ENCODE measurements at places on chromosomes 11 and 22. TPM values are rescaled to one million over a fixed set of nuclear protein-coding genes. Genes with fewer than 3 reads are reported as not detected.
A peak's percentile ranks its signal among the peaks of the same experiment; 100 is the strongest.

DERL3 gene
- 1.3 TPM for total RNA-seq

MPPED1 gene
- total RNA-seq = not detected

ART1 gene
- not detected for total RNA-seq

GRCh38 chr22:29093501-29094300, 20.9 kb downstream of the KREMEN1 start:
- DNase-seq = no peak

DNA sequence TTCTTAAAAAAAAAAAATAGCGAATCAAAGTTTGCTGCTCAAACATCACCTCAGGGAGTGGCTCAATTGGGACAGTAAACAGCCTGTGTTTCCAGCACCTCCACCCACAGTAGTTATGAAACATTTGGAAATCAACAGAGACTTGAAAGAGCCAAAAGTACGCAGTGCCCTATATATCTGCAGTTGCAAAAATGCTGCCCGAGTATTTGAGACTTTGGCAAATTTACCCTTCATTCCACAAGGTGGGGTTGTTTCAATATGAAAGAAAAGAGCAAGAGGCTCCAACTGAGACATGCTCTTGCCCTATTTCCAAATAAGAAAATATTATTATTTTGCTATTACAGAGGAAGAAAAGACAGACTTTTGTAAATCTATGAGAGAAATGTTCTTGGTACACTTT, 851.1 kb upstream of the RAG2 start:
- DNase-seq = no peak

DNA sequence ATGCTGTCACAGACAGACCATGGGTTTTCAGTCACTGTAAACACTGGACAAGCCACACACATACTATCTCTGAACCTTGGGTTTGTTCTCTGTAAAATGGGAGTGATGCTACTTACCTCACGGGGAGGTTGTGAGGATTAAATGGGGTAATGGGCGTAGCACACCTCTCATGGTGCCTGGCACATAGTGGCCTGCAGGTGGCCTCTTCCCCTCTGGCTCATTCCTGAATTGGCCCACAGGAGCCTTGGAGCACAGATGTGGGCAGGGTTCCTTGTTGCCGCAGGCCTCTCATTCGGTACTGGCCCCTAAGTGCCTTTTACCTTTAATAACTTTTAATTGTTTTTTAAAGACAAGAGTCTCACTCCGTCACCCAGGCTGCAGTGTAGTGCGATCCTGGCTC, 11.7 kb downstream of the MICAL2 start:
- peak; percentile 55 for DNase-seq

DNA sequence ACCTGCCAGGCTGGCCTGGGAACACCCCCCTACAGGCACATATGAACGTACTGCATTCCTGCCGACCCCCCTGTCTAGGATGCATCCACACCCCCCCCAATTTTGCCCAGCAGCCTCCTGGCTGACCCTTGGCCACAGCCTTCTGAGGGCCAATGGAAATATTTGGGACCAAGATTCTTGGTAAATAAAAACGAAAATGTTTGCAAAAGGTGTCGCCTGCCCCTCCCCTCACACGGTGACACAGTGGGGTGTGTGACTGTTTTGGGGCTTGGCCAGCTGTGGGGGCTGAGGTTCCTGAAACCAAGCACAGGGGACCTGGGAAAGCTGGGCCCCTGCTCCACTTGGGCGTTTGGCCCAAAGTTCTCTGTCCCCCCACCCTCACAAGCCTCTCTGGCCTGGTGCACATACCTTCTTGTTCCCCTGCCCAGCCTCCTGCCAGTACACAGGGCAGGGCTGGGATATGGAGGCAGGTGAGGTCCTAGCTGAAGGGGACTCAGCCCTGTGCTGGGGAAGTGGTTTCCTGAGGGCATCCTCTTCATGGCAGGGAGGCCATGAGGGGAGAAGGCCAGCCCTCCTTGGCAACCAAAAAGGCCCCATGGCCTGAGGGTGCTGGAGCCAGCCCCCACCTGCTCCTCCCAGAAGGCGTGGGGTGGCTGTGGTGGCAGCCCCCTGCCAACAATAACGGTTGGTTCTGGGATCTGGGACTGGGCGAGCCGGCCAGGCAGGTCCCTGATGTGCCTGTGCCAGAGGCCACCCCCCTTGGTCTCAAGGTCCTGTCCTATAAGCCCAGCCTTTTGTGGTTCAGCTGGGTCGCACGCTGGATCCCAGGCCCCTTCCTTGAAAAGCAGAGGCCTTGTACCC, 2.1 kb upstream of the CRACR2B start:
- DNase-seq = no peak

DNA sequence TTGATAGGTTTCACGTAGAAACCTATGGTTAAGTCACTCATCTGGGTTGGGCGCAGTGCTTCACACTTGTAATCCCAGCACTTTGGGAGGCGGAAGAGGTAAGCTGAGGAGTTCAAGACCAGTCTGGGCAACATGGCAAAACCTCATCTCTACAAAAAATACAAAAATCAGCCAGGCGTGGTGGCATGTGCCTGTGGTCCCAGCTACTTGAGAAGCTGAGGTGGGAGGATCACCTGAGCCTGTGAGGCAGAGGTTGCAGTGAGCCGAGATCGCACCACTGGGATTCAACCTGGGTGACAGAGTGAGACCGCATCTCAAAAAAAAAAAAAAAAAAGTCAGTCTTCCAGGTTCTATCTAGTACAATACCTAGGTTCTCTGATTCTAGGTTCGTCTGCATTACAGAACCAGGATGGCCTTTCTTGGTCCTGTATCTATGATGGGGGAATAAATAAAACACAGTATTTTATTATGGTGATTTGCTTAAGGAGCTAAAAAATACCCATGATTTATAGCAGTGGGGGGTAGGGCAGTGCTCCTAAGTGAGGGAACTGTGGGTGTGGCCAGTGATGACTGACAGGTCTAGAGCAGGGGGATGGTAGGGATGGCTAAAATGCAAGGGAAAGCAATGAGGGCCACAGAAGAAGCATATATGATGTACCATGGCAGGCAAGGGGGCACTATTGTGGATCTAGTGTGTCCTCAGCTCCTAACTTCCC, 65.5 kb upstream of the NUP160 start:
- DNase-seq = no peak

TBX1 gene
- total RNA-seq = 69.6 TPM

GRCh38 chr11:126216526-126217305, 5.1 kb downstream of the FAM118B start:
- DNase-seq = no peak

DNA sequence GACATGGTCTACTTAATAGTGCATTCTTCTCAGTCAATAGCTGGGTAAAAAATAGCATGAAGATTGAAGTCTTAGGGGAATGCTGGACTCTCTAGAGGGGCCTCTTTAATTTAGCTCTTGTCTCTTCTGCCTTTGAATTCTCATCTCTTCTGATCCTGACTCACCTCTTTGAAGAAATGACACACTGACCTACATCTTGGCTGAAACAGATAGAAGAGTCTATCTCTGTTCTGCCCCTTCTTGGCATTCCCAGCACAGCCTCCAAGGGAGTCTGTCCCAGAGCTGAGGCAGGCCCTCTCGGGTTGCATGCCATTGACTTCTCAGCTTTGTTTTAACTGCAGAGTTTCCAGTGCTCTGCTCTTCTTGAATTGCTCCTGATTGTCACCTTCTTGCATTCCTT, 55.7 kb downstream of the PTPRJ start:
- DNase-seq = no peak

DNA sequence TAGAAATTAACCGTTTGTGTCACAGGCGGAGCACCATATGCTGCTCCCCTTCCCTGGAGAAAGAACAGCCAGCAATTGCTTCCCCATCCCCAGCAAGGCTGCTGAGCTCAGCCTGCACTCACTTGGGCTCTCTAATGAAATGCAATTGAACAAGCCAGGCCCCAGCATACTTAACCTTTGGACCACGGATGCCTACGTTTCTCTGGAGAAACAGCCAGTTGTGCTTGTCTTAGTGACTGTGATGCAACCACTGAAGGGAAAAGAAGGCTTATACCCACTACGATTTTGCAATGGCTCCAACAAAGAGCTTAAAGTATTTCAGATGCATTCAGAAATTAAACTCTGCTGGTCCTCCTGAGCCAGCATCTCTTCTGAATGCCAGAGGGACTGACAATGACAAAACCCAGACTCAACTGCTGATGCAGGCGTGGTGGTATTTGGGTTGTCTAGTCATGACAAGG, 51.3 kb upstream of the SESN3 start:
- no peak for DNase-seq

GRCh38 chr11:134843020-134843419, 431.0 kb upstream of the B3GAT1 start:
- no peak for DNase-seq

SHANK2 gene
- total RNA-seq = 0.37 TPM

DNA sequence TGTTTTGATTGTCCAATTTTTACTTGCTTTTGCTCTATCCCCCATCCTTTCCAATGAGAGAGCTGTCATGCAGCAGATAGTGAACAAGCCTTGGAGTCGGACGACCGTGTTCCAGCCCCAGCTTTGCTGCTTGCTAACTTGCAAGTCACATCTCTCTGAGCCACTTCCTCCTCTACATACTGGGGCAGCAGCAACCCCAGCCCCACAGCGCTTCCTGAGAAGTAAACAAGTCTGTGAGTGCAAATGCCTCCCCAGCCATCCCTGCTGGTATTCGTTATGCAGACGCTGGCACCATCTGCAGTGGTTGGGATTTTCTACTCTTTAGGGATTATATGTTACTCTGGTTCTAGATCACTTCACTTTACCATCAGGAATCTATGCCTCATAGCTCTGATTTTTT, 35.0 kb downstream of the TPBGL start:
- DNase-seq = peak; percentile 90

OR51E2 gene
- not detected for total RNA-seq

NRGN gene
- 1.3 TPM for total RNA-seq

DNA sequence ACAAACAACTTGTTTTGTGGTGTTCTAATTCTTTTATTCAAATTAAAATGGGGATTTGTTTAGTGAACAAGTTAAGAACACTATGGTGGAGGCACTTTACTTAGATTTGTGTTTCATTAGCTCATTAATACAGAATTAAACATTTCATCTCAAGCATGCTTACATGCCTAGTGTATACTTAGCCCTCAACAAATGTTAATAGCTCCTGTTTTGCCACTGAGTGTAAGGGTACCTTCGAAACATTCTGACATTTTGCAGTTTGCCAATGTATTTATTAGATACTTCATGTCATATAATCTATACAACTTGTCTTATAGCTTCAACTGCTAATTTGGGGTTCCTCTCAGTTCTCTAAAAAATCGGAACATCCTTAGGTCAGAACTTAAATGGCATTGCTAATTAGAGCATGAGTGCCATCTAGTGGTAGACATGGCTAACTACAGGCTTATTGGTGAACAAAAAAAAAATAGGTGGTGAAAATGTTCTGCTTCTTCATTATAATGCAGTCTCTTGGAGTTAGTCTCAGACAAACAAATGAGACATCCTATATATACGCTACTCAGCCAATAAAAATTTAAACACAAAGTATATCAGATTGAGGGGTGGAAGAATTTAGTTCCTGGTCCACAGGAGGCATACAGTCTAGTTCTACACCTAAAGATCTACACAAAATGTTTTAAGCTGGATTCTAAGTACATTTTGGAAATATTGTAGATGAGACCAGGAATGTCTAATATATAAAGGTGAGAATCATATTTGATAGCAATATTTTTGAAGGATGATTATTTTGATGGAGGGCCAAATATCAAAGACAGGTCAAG, 4.9 kb upstream of the CNTN5 start:
- peak; percentile 60 for DNase-seq

GRCh38 chr11:1200611-1201191, 22.2 kb upstream of the MUC5B start:
- DNase-seq = no peak

DNA sequence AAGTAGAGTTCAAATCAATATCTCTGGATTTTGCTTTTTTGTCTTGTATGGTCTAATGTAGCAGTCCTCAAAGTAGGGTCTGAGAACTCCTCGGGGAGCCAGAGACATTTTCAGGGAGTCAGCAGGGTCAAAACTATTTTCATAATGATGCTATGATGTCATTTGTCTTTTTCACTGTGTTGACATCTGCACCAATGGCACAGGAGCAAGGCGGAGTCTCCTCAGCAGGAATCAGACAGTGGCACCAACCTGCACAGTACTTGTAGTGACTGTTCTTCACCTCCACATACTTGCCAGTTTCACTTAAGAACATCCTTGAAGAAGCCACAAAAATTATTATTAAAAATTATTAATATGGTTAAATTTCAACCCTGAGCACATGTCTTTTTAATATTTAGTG, 14.9 kb upstream of the FXYD6 start:
- no peak for DNase-seq

MS4A8 gene
- total RNA-seq = not detected

- DNase-seq = peak; percentile 71
Measured at GRCh38 chr11:57276971-57277675, 40.1 kb upstream of the APLNR start.

DNA sequence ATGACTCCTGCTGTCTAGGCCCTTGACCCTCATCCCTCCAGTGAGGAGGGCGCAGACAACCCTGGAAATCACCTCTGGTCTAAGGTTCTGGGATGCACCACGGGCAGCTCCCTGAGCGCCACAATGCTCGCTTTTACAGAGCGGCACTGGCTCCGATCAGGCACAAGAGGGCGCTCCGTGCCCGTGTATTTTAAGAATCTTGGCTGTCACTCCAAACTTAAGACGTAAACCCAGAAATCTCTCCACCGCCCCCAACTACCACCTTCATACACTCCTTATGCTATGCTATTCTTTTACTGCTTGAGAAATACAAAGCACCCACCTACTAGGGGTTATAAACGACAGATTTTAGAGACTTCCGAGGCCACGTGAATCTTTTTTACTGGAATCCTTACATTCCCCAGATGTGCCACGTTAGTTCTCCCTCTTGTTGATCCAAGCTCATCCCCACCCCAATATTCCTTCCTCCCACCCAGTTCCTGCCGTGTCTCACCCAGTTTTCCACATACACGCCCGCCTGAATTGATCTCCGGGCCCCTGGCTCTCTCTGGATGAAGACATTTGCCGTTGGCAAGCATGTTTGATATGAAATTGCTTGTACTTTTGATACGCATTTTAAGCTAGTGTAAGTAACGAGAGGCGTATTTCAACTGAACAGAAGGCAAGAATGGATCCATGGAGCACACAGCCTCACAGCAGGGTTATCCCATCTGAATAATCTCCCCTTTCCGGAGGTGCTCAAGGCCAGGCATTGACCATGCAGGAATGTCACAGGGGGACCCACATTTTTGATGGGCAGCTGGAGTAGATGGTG, 453.5 kb downstream of the OPCML start:
- peak; percentile 69 for DNase-seq

- no peak for DNase-seq
Measured at GRCh38 chr11:130304651-130305050, 10.1 kb downstream of the ZBTB44 start.

- DNase-seq = peak; percentile 25
Measured at GRCh38 chr11:63179432-63180041, 35.5 kb upstream of the SLC22A24 start.

DNA sequence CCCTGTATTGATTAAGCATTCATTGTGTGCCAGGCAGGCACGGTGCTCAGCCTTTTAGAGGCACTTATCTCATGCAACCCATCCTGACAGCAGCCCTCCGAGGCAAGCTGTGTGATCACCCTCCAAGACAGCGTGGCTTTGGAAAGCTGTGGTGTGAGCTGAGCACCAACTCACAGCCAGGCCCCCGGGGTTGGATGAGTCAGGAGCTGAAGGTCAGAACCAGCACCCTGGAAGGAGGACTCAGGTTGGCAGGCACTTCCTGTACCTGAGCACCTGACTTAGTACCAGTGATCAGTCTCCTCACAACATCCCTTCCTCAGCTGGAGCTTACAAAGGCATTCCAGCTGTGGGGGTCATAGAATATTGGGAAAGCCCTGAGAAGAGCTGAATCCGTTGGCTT, 9.0 kb downstream of the PATZ1 start:
- no peak for DNase-seq

GRCh38 chr22:43969989-43970755, 14.9 kb downstream of the SAMM50 start:
- no peak for DNase-seq

CRYBB1 gene
- not detected for total RNA-seq
